GM12892 (cell line): ENCODE measurements at places on chromosomes 11 and 22.

DNA sequence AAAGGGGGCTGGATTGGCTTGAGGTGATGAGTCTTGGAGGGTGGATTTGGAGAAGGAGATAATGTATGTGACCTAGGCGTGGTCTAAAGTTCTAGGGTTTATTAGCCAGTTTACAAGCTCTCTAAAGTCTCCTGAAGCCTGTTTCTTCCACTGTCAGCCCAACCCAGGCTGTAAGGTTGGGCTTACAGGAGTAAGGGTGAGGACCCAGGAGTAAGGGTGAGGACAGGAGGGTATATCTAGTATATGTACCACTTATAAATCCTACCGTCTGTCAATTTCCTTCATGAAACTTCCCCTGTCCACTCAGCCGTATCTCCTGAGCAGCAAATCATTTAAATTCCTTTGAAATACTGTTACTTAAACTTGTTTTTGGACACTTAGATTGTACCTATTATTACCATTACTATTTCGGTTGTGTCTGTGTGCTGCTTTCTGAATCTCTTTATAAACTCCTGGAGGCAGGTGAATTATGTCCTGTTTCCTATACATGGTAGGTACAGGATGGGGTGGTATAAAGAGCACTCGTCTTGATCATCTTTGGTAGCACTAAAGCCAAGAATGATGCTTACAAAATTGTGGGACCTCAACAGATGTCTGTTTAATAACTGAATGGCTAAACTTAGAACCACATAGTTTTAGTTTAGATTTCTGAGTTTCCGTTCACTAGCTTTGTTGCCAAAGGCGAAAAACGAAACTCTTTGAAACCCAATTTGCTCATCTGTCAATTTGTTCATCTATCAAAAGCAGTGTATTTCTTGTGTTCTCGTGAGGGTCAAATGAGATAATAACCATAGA is 192.0 kb downstream of the GRIK4 start:
- no peak for DNase-seq

DNA sequence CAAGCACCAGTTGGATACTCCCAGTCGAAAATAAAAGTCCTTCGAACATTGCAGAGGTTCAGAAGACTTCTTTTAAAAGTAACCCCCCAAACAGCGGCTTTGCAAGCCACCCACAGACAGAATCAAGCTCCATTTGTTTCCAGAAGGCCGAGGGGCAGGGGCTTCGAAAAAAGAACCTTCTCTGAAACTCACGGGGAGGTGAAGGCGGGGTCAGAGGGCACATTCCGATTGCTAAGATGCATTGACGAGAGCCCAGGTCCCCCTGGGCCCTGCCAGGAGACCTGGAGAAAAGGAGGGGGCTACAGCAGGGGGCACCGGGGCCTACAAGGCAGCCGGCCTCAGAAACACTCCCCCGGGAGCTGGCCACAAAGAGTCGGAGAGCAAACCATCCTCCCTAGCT is 306.8 kb downstream of the MN1 start:
- DNase-seq, result no peak

- no peak for DNase-seq
Measured at GRCh38 chr22:38353701-38354100, 36.5 kb upstream of the CSNK1E start.

DNA sequence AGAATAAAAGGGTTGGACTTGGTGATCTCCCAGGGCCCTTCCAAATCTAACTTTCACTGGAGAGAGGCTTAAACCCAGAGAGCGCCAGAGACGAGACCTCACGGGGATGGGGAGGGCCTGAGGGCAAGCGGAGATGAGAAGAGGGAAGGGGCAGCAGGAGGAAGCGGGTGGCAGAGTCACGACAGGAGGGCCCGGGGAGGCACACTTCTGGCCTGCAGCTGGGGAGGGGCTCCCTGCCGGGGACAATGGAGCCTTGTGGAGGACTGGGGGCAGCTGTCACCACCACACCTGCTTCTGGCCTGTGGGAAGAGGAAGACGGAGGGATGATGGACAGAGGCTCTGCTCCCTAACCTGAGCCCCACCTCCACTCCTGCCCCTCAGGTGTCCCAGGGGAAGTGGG is 40.2 kb downstream of the PDE2A start:
- no peak for DNase-seq

DNA sequence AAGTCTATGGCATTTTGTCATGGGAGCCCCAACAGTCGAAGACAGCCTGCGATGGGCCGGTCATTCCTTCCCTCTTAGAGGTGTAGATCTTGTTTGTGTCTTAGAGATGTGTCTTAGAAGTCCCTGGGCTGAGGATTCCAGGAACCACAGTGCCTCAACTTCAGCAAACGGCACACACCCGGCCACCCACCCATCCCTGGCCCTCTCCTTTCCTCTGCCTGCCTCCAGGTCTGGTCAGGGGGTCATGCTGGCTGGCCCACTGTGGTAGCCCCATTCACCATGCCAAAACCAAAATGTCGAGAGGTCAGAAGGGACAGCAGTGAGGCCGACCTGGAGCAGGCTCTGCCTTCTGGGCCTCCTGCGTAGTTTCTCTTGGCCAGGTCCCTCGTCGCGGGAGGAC is 857.9 kb downstream of the TBC1D22A start:
- no peak for DNase-seq

DNA sequence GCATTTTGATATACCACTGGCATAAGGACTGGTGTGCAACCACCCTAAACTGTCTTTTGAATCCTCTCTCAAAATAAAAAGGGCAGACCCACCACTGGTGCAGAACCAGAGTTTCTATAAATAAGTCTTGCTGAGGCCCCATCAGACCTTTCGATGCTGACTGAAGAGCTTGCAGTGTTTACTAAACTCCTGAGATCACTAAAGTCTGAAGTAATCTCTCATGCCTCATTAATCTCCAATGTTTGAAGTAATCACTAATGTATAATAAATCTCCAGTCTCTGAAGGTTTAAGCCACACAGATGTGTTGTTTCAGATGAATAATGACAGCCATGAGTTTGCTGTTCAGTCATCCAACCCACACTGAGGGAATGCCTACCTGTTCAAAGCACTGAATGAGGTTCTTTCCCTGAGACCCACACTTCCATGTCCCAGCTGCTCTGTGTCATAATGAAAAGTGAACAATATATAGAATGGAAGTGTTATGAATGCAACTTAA is 50.6 kb upstream of the DEUP1 start:
- no peak for DNase-seq

GRCh38 chr11:86287468-86287796 is 14.6 kb upstream of the HIKESHI start:
- no peak for DNase-seq

- no peak for DNase-seq
Measured at GRCh38 chr11:79940974-79941735, 500.3 kb upstream of the TENM4 start.
